ENCODE measurements at places on chromosomes 6 and 20.

DNA sequence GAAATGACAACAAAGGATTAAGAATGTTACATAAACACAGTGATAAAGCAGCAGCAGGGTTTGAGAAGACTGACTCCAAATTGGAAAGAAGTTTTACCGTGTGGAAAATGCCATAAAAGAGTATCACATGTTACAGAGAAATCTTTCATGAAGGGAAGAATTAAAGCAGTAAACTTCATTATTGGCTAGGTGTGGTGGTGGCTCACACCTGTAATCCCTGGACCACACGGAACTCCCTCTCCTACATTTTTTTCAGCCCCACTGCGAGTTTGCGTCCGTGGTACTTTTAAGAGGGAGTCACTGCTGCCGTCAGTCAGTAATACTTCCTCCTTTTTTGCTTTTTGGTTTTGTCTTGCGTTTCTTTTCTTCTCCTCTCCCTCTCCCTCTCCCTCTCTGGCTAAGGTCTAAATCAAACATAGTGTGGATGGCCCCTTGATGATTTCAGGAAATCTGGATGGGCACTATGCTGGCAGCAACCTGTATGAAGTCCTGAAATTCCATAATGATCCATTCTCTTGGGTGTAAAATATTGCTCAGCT is 112.3 kb downstream of the MAN1A1 start:
- DNase-seq, result no peak

DNA sequence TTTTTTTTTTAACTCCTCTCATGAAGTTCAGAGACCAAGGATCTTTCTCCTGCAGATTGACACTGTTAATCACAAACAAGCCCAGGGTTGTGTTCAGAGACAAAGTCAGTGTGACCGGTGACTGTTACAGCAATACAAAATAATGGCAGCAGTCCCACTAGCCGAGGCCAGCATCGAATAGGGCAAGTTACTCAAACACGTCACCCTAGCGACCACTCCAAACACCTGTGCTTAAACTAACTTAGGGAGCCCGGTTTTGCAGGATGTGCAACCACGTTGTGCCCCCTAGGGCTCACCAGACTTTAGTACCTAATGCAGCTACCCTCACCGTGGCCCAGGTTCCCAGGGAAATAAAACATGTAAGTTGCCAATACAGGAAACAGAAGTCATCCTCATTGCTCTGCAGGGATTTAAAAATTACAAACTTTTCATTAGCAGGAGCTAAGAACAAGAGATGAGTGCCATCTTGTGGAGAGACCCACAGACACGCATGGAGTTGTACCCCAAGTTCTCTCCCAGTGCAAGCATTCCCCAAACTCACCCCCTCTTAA is 38.1 kb downstream of the FAM50B start:
- DNase-seq, result no peak

DNA sequence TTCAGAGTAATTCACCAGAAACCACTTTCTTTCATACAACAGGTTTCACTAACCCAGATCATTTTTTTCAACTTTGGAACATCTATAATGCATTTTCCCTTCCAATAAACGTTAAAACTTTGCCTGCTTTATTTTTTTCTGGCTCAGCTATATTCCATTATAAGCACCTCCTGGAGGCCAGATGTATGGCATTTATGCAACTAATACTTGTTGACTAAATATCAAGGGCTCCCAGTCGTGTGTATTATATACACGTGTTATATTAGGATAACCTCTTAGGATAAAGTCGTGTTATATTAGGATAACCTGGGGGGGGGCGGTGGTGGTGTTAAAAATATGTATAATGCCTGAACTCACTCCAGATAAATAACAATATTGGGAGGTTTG is 6.7 kb downstream of the OPN5 start:
- DNase-seq, result no peak

DNA sequence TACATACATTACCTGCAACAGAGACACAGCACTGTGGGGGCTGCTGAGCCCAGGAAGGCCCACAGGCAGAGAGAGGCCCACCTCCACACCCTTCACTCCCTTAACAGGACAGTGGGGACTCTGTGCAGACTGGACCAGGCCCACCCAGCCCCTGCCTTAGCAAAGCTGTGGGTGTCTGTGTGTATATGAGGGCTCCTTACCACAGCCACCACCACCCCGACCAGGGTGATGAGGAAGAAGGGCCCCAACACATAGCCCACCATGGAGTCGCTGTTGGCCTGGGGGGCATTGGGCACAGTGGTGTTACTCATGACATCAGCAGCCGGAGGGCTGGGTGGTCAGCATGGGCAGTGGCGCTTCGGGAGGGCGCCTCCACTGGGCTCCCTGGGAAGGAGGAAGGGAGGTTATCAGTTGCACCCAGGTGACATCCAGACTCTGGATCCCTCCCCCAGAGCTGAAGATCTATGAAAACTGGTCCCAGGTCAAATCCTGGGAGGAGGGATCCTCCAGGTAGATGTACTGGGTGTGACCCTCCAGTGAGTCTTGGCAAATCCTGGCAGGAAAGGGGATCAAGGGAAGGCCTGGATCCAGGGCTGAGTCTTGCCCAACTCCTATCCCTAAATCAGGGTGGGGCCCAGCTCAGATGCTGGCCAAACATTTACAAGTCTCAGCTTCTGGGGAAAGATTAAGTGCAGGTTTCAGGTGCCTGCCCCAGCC is 1.2 kb downstream of the SMIM29 start:
- no peak for DNase-seq

- DNase-seq, result no peak
Measured at GRCh38 chr20:19835533-19836222, 77.6 kb downstream of the RIN2 start.

DNA sequence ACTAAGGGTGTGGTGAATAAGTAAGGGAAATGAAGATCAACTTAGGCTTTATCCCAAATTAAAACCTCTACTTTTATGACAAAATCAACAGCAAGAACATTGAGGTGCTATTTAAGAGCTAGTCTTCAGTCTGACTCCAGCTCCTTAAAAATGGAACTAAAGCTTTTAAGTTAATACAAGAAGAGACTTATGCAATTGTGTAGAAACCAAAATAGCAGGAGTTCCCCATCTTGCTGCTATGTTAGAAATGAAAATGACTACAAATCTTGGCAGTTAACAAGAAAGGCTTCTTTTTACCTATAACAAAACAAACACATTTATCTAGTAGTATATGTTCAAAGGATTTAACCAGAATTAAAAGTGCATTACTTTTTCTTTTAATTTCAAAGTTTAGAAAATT is 25.7 kb downstream of the HMGN3 start:
- DNase-seq, result no peak

- no peak for DNase-seq
Measured at GRCh38 chr20:38883081-38883980, 42.9 kb upstream of the FAM83D start.

GRCh38 chr20:49674383-49675352 is 39.0 kb downstream of the B4GALT5 start:
- DNase-seq, result no peak

DNA sequence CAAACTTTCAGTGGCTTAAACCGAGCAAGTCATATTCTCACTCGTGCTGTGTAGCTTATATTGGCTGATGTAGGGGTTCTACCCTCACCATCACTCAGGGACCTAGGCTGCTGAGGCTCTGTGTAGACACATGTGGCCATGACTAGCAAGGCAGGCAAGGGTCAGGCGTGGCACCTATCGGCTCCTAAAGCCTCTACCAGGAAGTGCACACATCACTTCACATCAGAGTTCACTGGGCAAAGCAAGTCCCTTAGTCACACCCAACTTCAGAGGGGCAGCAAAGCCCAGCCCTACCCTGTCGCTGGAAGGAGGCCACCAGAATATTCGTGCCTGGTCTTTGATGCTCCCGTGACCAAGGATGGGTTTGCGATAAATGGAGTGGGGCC is 42.9 kb downstream of the PPP1R14C start:
- DNase-seq, result no peak

- DNase-seq, result no peak
Measured at GRCh38 chr6:28347119-28347518, 2.6 kb upstream of the ZKSCAN3 start.

GRCh38 chr6:30618270-30618797 is 694 bp downstream of the MRPS18B start:
- DNase-seq, result no peak

GRCh38 chr6:33868141-33868540 is 64.3 kb upstream of the MLN start:
- no peak for DNase-seq

- DNase-seq, result no peak
Measured at GRCh38 chr6:163748886-163749285, 334.4 kb downstream of the QKI start.
